ENCODE measurements at places on chromosomes 1 and 21. TPM values are rescaled to one million over a fixed set of nuclear protein-coding genes. Genes with fewer than 3 reads are reported as not detected.

GPA33 gene
- total RNA-seq, result not detected

RNPC3 gene
- 17.0 TPM for total RNA-seq

STRIP1 gene
- total RNA-seq, result 26.2 TPM

DMRTA2 gene
- total RNA-seq, result not detected

CNKSR1 gene
- 1.4 TPM for total RNA-seq

TMOD4 gene
- 1.5 TPM for total RNA-seq

TNFRSF8 gene
- 2.0 TPM for total RNA-seq

PGLYRP3 gene
- not detected for total RNA-seq

RGS4 gene
- total RNA-seq, result 23.8 TPM

NBPF20 gene
- total RNA-seq, result 7.1 TPM

LIPI gene
- not detected for total RNA-seq

FAM3B gene
- not detected for total RNA-seq

CYP4A22 gene
- not detected for total RNA-seq

- no peaks in the 10 kb centered on the region for H3K36me3 ChIP-seq
- DNase-seq, result no peak
- peaks cover 4% of the 10 kb centered on the region for H3K4me1 ChIP-seq
- H3K27me3 ChIP-seq, result no peaks in the 10 kb centered on the region
- no peak overlapping the region for H3K4me3 ChIP-seq
Measured at GRCh38 chr1:82491301-82492048, 690.7 kb downstream of the ADGRL2 start.

GRCh38 chr21:44471341-44471740 lies 16.0 kb downstream of the LRRC3 start:
- H3K4me1 ChIP-seq, result no peaks in the 10 kb centered on the region
- H3K4me3 ChIP-seq, result no peak overlapping the region
- no peak overlapping the region for H3K27ac ChIP-seq
- DNase-seq, result no peak
- H3K36me3 ChIP-seq, result no peaks in the 10 kb centered on the region

- peaks cover 6% of the 10 kb centered on the region for H3K4me1 ChIP-seq
- H3K36me3 ChIP-seq, result no peaks in the 10 kb centered on the region
- H3K27me3 ChIP-seq, result peaks cover 15% of the 10 kb centered on the region
- no peak for DNase-seq
- H3K4me3 ChIP-seq, result no peak overlapping the region
Measured at GRCh38 chr1:28301368-28302174, 27.3 kb upstream of the MED18 start.

- no peaks in the 10 kb centered on the region for H3K27me3 ChIP-seq
- no peak overlapping the region for H3K27ac ChIP-seq
- no peak overlapping the region for H3K4me3 ChIP-seq
- H3K4me1 ChIP-seq, result no peaks in the 10 kb centered on the region
- no peak for DNase-seq
- H3K36me3 ChIP-seq, result no peaks in the 10 kb centered on the region
Measured at GRCh38 chr1:42736571-42737200, 3.4 kb downstream of the CLDN19 start.

GRCh38 chr1:86209346-86209745 lies 52.8 kb upstream of the COL24A1 start:
- H3K4me3 ChIP-seq, result no peak overlapping the region
- peaks cover 7% of the 10 kb centered on the region for H3K4me1 ChIP-seq
- no peak overlapping the region for H3K27ac ChIP-seq
- H3K36me3 ChIP-seq, result no peaks in the 10 kb centered on the region

DNA sequence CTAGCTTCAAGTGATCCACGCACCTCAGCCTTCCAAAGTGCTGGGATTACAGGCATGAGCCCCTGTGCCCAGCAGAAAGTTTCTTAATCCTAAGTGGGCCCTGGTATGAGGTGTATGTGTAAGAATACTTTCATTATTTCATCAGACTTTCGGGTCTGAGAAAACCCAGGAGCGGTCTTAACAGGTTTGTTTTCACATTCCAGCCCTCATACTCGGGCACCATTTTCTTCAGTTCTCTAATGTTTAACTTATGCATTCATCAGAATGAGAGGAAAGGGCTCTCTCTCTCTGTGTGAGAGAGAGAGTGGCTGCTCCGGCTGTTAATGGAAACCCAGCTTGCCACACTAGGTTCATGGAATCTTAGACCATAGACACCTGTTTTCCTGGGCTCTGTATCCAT lies 4.2 kb upstream of the PADI1 start:
- no peak overlapping the region for H3K27ac ChIP-seq
- DNase-seq, result no peak
- no peak overlapping the region for H3K4me3 ChIP-seq
- H3K4me1 ChIP-seq, result no peaks in the 10 kb centered on the region
- H3K36me3 ChIP-seq, result no peaks in the 10 kb centered on the region
- no peaks in the 10 kb centered on the region for H3K27me3 ChIP-seq

GRCh38 chr1:61741711-61742619 lies at the start of gene PATJ:
Gene PATJ (plus strand): TSS chr1:61742480. CDS start chr1:61762893, 20,413 bp downstream.
- peak within 1 kb of the TSS; percentile 98 for H3K27ac ChIP-seq
- H3K27me3 ChIP-seq, result no peaks in the 10 kb centered on the region
- no peaks in the 10 kb centered on the region for H3K36me3 ChIP-seq
- peak within 1 kb of the TSS; percentile 88 for H3K4me3 ChIP-seq

DNA sequence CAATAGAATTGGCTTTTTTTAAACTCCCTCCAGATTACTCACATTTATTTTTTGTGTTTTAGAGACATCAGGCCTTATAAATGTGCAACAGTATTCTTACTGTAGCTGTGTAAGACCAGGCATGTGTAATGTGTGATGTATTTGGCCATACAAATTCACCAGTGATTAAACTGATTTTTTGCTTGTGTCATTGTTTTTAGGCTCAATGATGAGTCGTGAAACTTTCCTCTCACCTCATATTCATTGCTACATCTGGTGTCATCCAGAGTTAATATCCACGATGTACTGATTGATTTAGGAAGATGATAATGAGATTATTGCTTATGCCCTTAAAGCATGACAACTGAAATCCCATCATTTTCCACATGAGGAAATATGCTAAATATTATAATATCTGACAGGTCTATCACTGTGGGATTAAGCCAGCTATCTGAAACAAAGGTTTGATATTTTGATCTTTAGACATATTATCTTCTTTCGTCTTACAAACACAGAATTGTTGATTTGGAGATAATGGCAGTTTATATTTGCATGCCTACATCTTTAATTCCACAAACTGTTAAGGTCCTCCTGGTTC lies 487.9 kb downstream of the PTBP2 start:
- no peak for DNase-seq
- H3K36me3 ChIP-seq, result no peaks in the 10 kb centered on the region
- H3K27me3 ChIP-seq, result no peaks in the 10 kb centered on the region
- H3K27ac ChIP-seq, result no peak overlapping the region

DNA sequence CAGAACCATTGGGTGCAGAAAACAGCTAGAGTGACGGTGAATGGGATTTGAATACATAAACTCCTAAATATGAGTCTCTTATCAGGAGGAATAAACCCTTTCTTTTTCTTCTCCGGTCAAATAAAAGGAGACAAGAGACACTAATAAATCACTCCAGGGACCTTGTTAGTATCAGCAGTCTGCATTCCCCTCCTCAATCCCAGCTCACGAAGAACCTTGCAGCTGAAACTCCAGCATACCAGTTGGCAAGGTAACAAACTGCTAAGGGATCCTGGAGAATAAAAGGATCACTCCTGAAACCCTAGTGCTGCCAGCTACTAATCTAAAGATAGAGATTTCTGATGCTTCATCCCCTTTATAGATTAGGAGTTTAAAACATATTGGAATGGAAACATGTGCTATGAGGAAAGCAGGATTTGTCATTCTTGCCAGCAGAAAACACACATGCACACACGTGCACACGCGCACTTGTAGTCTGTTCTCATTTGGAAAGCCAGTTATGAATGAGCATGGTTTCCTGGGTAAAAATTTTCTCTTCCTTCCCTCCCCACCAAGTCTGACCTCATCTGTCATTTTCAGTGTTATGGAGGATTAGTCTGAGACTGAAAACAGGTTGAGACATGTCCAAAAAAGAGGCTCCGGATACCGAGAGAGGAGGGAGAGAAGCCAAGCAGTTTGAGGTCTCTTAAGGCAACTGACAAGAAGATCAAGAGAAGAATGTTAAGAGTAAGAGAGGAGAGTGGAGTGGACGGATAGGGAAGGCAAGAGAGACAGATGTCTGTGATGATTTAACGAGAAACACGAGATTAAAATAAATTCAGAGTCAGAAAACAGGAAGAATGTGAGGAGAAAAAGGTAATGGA lies 10.9 kb downstream of the IER5 start:
- no peaks in the 10 kb centered on the region for H3K36me3 ChIP-seq
- no peak overlapping the region for H3K4me3 ChIP-seq
- peaks cover 87% of the 10 kb centered on the region for H3K4me1 ChIP-seq
- DNase-seq, result no peak

- DNase-seq, result no peak
- no peaks in the 10 kb centered on the region for H3K27me3 ChIP-seq
- H3K4me1 ChIP-seq, result no peaks in the 10 kb centered on the region
- no peak overlapping the region for H3K4me3 ChIP-seq
- H3K36me3 ChIP-seq, result no peaks in the 10 kb centered on the region
Measured at GRCh38 chr1:89382479-89382878, 18.6 kb downstream of the GBP6 start.

- H3K36me3 ChIP-seq, result no peaks in the 10 kb centered on the region
- H3K4me1 ChIP-seq, result peaks cover 28% of the 10 kb centered on the region
- H3K4me3 ChIP-seq, result peak overlapping the region; percentile 90
- no peaks in the 10 kb centered on the region for H3K27me3 ChIP-seq
- DNase-seq, result no peak
- peak overlapping the region; percentile 92 for H3K27ac ChIP-seq
Measured at GRCh38 chr1:42334240-42335049, 590 bp downstream of the FOXJ3 start.

DNA sequence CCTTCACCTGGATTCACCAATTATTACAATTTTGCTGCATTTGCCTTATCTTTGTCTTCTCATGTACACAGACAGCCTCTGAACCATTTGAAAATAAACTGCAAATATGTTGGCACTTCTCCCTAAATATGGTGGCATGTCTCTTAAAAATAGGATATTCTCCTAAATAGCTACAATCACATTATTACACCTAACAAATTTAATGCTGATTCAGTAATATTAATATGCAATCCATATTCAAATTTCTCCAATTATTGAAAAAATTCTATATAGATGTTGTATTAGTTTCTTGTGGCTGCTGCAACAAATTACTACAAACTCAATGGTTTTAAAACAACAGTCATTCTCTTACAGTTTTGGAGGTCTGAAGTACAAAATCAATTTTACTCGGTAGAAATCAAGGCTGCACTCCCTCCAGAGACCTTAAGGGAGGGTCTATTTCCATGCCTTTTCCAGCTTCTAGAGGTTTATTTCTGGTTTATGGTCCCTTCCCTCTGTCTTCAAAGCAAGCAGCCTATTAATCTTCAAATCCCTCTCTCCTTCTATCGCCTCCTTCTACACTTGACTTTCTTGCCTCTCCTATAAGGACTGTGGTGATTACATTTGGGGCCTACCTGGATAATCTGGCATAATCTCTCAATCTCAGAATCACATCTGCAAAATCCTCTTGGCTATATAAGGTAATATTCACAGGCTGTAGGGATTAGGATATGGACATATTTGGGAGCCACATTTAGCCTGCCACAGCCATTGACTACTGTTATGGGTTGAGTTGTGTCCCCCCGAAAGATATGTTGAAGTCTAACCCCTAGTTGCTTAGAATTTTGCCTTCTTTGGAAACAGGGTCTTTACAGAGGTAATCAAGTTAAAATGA lies 52.5 kb upstream of the BOLA1 start:
- H3K36me3 ChIP-seq, result no peaks in the 10 kb centered on the region
- no peak for DNase-seq
- no peak overlapping the region for H3K4me3 ChIP-seq
- no peak overlapping the region for H3K27ac ChIP-seq

DNA sequence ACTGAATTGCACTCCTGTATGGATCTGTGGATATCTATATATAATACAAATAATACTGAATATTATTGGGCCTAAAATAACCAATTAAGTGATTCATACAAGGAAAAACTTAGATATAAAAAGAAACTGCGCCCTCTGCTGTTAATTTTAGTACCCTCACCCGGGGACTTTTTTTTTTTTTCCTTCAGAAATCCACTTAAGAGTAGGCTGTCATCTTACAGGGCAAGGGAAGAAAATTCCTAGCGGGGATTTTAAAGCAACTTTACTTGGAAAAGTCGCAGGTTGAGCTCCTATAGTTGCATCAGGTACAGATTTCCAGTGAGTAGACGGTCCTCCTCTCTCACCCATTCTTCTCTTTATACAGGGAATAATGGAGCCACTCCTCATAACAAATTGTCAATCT lies 1.3 kb downstream of the NTNG1 start:
- H3K4me1 ChIP-seq, result peaks cover 23% of the 10 kb centered on the region
- no peak for DNase-seq
- no peak overlapping the region for H3K27ac ChIP-seq
- H3K4me3 ChIP-seq, result peak overlapping the region; percentile 64
